ENCODE measurements at places on chromosomes 4 and X. TPM values are rescaled to one million over a fixed set of nuclear protein-coding genes. Genes with fewer than 3 reads are reported as not detected.

The CCKAR gene
- polyA plus RNA-seq, result 1.0 TPM

The TRAM1L1 gene
- polyA plus RNA-seq, result 0.91 TPM

The RENBP gene
- polyA plus RNA-seq, result 18.4 TPM

The NAA11 gene
- not detected for polyA plus RNA-seq

The CXCL1 gene
- polyA plus RNA-seq, result 6.7 TPM

The SLC6A8 gene
- polyA plus RNA-seq, result 14.7 TPM
